ENCODE measurements at places on chromosomes 5 and 9.

GRCh38 chr9:123742009-123742767, 187.7 kb downstream of the DENND1A start:
- no peak for DNase-seq

DNA sequence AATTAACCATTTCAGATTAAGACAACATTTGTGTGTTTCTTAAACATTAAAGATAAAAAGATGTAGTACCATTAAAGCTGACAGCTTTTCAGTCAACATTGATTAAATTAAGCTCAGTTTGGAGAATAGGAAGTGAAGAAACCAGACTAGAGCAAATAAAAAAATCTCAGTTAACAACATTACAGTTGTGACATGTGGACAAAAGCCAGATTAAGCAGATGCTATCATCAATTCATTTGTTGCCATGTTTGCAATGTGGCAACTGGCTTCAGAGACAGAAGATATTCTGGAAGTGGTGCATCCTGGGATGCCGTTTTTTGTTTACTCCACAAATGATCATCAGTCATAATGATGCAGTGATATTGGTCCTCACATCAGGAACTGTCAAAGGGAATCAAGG, 70.3 kb upstream of the CNTLN start:
- no peak for DNase-seq

GRCh38 chr5:103909391-103909790, 346.8 kb upstream of the NUDT12 start:
- no peak for DNase-seq

DNA sequence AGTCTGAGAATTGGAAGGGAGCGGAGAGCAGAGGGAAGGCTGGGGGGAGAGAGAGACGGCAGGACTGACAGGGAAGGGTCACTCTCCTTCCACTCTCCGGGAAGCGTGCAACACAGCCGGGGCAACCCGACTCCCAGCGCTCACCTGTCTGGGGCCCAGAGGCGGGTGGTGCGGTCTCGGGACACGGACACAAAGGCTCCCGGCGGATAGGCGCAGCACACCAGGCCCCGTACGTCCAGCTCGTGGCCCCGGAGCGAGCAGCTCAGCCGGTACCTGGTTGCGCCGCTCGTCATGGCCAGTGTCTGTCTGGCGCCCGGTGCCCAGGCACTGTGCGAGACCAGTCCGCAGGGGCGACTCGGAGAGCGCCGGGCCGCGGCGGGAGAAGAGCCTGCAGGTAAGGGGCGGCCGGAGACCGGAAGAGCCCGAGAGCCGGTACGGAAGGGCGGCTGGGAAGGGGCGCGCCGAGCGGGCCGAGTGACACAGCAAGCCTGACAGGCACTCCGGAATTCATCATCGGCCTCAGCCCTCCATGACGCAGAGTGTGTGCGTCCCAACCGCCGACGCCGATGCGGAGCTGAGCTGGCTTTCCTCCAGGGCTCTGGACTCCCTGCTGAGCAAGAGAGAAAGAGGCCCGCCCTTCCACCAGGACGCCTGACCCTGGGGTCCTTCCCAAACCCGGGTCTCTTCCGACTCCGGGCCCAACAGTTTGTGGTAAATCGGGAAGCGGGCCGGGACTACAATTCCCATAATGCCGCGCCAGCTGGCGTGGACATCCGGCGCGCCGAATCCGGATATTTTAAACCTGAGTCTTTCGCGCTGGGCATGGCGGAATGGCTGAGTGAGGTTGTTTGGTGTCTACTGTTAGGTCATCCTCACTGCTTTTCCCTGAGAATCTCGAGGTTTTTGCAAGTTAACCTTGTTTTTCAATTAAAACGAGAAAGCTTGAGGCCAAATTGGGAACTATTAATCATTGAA, at the start of gene PLAA:
PLAA (minus strand) TSS at position 490 of the 975 bp plus-strand sequence; CDS start at position 293, 197 bp downstream.
- DNase-seq: peak; percentile 68

DNA sequence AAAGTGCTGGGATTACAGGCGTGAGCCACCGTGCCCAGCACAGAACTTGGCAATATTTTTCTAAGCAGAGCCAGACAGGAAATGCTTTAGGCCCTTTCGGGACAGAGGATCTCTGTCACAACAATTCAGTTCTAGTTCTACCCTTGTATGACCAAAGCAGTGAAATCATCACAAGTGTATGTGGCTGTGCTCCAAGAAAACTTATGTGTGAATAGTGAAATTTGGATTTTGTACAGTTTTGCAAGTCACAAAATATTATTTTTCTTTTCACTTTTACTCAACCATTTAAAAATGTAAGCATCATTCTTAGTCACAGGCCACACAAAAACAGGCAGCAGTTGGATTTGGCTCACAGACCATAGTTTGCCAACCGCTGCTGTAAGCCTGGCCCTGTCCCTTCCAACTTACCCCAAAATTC, 20.4 kb upstream of the PRUNE2 start:
- no peak for DNase-seq

- no peak for DNase-seq
These were observed 96.1 kb downstream of the CYFIP2 start for GRCh38 chr5:157362012-157362411.

GRCh38 chr9:95511952-95512708, 4.6 kb downstream of the PTCH1 start:
- no peak for DNase-seq

DNA sequence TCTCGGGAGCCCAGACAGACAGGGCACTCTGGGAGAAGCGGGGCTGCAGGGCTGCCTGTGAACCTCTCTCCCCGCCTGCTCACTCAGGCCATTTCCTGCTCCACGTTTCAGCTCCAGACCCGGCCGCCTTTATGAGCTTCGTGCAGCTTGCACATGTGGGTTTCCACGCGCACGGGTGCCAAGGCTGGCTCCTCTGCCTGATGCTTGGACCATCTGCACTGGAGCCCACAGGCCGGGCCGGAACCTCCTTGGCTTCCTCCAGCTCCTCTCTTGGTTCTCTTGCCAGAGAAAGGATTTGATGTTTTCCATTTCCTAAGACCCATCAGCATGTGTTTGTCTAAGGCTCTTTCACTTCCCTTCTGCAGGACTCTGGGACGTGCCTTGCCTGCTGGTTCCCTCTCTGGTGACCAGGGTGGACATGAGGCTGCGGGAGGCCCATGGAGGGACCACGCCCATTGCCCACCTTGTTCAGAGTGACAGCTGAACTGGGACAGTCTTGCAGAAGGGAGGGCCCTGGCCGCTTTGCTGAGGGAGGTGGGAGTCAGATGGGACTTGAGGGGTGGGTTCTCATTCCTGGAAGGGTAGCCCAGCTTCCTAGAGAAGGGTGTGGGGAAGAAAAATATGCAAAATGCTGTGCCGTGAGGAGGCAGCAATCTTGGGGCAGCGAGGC, 23.3 kb upstream of the COL5A1 start:
- no peak for DNase-seq

GRCh38 chr9:5450359-5451091, at the start of gene CD274:
TSS of gene CD274 (plus strand) at chr9:5450542. CDS start at chr9:5456114, 5,572 bp downstream.
- peak; percentile 66 for DNase-seq

DNA sequence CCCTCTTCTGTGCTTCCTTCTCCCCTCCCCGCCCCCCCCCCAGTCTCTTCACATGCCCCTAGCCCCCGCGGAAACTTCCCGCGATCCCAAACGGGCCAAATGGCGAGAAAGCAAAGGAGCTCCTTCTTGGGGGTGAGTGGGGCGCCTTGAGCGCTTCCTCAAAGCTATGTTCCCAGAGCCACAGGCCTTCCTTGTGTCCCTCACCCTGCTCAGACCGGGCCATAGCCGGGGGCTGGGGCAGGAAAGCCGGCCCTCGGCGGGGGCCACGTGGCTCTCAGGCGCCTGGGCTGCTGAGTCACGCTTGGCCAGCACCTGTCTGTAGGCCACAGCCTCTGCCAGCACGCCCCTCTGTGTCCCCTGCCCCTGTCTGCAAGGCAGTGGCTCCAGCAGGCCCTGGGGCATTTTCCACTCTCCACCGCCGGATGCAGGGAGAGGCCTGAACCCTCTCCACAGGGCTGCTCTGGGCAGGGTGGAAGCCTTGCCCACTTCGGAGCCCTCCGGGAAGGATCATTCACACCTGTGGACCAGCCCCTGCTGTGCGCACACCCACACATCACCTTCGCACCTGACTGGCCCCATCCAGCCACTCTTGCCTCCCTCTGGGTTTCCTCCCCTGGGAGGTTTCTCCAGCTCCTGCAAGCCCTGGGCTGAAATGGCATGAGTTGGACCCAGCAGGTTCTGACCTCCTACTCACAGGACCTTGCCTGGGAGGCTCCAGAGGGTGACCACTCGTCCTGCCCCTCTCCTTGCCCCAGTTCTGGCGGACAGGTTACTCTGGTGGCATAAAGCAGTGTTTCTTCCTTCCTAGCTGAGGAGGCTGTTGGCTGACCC, 1.2 kb upstream of the SQSTM1 start:
- no peak for DNase-seq
